ENCODE measurements at places on chromosomes 16 and 17. TPM values are rescaled to one million over a fixed set of nuclear protein-coding genes. Genes with fewer than 3 reads are reported as not detected.

GRCh38 chr17:39404542-39405378 is 3.3 kb upstream of the FBXL20 start:
- peak; percentile 84 for DNase-seq

DNA sequence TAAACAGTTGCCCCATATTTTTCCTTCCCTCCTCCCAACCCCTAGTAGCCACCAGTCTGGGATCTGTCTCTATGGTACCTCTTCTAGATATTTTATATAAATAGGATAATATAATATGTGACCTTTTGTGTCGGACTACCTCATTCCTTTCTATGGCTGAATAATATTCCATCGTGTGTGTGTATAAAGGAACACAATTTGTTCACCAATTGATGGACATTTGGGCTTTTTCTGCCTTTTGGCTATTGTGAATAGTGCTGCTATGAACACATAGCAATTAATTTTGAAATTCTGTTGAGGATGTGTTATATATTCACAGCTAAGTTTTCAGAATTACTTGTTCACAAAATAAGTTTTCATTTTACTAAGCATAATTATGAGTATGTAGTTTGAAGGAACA is 2.5 kb downstream of the NFATC3 start:
- no peak for DNase-seq

DNA sequence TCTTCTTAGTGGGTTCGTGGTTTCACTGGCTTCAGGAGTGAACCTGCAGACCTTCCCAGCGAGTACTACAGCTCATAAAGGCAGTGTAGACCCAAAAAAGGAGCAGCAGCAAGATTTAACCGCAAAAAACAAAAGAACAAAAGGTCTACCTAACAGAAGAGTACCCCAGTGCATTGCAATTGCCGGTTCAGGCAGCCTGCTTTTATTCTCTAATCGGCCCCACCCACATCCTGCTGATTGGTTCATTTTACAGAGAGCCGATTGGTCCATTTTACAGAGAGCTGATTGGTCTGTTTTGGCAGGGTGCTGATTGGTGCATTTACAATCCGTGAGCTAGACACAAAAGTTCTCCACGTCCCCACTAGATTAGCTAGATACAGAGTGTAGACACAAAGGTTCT is 2.0 kb upstream of the ARRB2 start:
- DNase-seq, result no peak

DNA sequence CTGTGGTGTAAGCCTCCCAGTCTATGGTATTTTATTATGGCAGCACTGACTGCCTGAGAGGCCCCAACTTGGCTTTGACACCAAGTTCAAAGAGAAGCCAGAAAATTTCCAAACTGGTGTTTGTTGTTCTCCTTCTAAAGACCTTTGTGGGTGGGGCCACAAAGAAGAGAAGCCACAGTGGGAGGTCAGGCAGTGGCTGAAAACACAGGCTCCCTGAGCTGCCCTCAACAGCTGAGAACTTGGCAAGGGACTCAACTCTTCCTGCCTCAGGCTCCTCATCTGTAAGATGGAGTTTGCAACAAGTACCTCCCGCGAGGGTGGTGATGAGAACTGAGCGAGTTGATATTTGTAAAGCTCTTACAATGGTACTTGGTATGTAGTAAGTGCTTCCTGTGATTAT is 18.2 kb downstream of the CES5A start:
- DNase-seq, result no peak

- no peak for DNase-seq
Observed at GRCh38 chr17:41324180-41325075, 8.9 kb upstream of the KRTAP17-1 start.

GRCh38 chr17:62882284-62882683 is 74.2 kb upstream of the MARCHF10 start:
- no peak for DNase-seq

GRCh38 chr16:30183233-30184095 is at the start of gene CORO1A:
TSS of gene CORO1A (plus strand) at chr16:30183602. CDS start at chr16:30185210, 1,608 bp downstream.
- DNase-seq, result peak; percentile 52

GRCh38 chr17:28526381-28526780 is 20.2 kb downstream of the FOXN1 start:
- no peak for DNase-seq

DNA sequence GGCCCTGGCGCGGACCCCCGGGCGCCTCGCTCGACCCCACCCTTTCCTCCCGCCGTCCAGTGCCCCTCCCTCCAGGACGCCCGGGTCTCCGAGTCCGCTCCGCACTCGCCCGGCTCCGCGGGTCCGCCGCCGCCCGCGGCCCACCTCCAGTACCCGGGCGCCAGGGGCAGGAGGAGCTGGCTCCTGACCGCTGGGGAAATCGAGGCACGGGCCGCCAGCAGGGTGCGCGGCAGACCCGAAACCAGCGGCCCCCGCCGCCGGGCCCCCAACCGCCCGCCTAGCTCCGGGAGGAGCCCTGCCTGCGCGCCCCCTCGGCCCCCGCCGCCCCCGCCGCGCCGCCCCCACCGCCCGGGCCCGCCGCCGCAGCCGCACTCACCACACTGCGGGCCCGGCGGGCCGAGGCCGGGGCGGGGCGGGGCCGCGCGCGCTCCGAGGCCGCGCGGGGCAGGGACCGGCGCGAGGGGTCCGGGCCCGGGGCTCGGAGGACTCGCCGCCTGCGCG is 333 bp downstream of the MAFG start:
- DNase-seq, result no peak

DNA sequence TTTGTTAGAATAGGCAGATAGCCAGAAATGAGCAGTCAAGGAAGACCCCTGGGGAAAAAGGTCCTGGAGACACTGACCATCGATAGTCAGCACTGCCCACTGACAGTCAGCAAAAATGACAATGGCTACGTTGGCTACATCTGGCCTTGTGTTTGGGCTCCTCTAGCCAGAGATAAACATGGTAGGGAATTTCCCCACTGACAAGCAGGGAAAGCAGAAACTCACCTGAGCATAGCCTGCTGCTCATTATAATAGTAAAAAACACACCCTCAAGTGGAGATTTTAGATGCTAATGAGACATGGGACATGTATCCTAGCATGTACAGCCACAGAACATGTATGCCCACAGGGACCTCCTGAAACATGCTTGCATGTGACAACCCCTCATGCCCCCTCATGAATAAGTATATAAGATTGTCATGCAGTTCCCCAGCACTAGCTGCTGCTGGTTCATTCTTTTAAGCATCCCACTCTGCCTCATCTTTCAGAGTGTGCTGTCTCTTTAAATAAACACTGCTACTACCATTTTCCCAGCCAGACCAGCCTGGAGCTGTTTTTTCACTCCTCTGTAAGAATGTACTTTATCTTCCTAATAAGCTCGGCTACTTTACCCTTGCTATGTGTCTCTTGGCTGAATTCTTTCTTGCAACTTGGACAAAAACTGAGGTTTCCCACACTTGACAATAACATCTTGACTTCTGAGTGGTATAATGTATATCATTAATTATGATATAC is 550.1 kb upstream of the CDH8 start:
- no peak for DNase-seq

DNA sequence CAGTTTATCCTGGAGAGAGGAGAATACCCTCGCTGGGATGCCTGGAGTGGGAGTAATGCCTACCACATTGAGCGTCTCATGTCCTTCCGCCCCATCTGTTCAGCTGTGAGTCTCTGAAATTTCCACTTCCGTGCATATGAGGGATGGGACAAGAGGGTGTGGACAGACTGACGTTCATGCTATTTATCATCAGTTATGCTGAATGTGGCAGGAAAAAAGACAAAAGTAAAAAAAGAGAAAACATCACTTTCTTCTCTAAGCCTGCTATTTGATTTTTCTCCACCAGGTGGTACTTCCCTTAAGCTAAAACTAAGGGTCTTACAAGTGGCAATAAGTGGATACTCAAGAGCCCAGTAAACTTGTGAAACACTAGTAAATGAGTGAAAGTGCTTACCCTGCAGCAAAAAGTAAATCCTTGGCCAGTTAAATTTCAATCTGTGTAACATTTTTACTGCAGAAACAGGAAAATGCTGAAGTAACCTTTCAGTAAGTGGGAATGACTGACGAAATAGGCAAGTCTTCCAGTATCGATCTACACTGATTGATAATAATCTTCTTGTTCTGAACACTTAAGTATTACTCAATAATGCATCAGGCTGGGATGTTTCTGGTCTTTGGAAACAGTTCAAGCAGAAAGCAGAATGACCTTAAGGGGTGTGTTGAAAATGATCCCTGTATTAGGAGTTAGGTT is 5.6 kb downstream of the CRYBA1 start:
- peak; percentile 48 for DNase-seq

GRCh38 chr16:63890723-63891122 is 1231.1 kb downstream of the CDH11 start:
- DNase-seq, result no peak

- DNase-seq, result peak; percentile 89
Observed at GRCh38 chr16:88452482-88453216, 431 bp upstream of the ZFPM1 start.

DNA sequence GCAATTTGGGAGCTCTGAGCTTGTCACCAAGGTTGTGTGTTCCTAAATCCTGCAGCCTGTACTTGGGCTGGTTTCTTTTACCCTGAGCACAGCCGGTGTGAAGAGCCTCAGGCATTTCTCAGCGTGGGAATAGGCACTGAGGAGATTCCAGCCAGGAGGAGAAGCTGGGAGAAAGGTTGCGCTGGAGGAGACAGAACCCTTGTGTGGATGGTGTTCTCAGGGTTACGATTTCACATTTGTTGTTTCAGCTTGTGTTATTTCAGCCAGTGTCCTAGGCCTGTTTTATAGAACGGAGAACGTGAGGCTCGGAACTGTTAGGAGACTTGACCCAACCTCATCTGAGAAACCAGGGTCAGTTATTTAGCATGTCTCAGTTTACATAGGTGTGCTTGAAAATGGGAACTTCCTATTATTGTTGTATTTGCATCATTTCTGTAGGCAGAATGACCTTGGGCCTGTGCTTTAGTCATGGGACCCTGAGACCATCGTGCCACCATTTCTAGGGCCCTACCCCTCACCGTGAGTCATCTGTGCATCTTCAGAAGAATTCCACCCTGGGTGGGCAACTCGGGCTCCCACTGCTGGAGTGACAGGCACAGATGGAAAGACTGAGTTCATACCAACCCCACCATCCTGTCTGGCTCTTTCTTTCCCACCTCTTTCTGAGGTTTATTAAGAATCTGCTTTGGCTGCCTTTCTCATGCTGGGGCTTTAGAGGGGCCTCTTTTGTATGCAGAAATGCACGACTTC is 134.9 kb downstream of the MSI2 start:
- no peak for DNase-seq

GRCh38 chr17:79401704-79402674 is 208.9 kb downstream of the RBFOX3 start:
- DNase-seq, result no peak

DNA sequence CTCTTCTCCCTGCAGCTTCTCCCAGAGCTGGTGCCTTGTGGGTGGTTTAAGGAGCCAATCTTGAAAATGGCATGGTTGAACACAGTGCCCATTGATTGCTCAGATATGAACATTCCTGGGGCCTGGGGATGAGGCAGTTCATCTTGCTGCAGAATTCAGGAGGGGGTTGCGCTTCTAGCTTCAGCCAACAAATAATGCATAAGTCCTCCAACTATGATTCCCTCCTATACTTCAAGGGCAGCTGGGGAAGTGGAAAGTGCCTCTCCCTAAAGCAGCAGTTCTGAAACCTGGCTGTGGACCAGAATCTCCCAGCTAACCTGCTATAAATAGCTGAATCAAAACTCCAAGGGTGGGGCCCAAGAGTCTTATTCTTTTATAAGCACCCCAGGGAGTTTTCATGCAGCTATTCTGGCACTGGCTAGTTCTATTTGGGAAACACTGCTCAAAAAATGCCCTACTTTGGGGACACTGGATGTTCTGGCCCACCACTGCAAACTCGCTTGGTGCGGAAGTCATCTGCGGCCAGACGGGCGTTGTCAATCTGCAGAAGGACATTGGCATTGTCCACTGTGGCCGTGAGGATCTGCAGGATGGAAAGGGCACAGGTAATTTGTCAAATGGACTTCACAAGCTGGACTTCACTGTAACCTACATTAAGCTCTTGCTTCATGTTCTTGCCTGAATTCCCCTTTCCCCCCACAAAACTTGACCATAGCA is 130.3 kb downstream of the CCDC144A start:
- DNase-seq, result no peak

DNA sequence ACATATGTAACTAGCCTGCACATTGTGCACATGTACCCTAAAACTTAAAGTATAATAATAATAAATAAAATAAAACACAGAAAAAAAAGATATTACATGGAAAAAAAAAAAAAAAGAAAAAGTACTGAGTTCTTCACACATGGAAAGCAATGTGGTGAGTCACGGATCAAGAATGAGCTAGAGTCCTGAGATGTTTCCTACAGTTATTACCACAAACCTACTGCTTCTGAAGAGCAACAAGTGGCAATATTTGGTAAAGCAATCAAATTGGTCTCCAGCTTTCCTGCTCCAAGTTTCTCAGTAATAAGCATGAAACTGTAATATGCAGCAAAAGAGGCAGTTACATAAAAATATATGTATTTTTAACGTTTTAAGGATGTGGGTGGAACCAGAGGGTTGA is 223.3 kb upstream of the SALL1 start:
- peak; percentile 88 for DNase-seq

DNA sequence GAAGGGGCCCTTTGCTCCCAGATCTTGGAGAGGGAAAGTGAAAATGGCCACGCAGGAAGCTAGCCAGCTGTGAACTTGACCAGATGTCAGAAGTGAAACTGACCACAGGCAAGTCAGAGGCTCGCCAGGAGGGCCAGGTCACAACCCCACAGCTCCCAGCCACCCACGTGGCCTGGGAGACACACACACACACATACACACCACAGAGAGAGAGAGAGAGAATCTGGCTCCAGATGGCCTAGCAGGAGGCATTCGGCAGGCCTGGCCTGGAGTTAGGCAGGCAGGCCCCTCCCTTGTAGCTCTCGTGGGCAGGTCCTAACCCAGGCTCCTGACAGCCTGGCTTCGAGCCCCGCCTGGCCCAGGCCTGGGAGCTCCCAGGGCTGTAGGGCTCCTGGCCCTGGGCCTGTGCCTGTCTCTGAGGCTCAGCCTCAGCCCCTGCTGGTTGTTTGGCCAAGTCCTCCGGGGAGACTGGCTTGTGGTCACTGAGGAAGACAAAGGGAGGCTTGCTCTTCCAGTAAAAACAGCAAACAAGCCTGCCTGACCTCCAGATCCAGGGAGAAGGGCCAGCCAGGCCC is 20.2 kb downstream of the NGFR start:
- DNase-seq, result peak; percentile 87

DNA sequence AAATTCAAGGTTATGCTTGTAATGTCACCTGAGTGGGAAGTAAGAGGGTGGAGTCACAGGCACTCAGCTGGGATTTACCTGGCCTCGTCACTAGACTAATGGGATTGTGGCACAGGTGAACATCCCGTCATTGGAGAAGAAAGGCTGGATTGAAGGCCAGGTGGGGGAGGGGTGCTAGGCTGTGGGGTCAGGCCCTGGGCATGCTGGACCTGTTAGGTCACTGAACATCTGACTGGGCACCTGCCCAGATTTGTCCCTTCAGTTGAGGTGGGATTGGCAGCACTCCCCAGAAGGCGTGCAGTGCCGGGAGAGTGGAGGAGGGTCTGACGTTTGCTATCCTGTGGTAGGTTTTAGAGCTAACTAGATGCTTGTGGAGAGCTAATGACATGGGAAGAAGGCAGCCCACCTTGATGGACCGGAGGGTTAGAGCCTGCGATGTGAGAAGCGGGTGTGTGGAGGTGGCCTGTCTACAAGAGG is 161.5 kb upstream of the ZNF267 start:
- no peak for DNase-seq

GRCh38 chr17:21129023-21129681 is 2.4 kb downstream of the DHRS7B start:
- peak; percentile 52 for DNase-seq

Gene NXPH3
- 1.6 TPM for total RNA-seq

Gene TNP2
- not detected for total RNA-seq

Gene ZSCAN10
- total RNA-seq, result not detected

Gene RAP1GAP2
- total RNA-seq, result 24.6 TPM

Gene HOXB8
- total RNA-seq, result not detected

Gene TRIM37
- total RNA-seq, result 19.8 TPM

Gene NLRC3
- not detected for total RNA-seq

Gene VMO1
- 0.46 TPM for total RNA-seq

Gene ERN2
- 0.66 TPM for total RNA-seq

Gene SLC16A6
- 0.12 TPM for total RNA-seq

All from HFFc6 (cell line).